NCI-H2081 treated with DMSO at 0.1 percent for 48 hours (cell line): ENCODE measurements at places on chromosomes 5 and 9.
A peak's percentile ranks its signal among the peaks of the same experiment; 100 is the strongest.

DNA sequence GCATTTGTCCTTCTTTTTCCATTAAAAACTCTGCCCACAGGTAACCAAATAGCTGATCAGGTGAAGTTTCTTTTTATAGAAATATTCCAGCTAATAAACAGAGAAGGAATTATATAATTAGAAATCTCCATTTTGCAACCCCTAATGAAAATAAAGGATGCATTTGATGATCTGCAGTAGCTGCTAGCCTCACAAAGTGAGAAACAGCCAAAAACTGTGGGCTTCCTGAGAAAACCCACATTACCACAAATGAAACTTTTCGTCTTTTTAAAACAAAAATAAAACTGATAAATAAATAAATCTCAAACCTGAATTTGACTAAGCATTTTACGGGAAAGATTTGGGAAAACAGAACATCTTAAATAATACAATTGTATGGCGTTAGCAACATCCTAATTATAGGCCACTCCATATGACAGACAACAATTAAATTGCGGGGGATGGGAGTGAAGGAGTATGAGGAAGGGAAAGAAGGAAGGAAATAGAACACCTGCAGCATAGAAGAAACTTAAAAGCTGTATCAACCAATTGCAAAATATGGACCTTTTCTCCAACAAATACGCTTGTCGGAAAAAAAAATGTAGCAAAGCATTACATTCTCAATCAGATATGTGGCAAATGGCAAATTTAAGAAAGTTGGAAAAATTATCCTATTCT lies 283.0 kb upstream of the ITGA1 start:
- DNase-seq: no peak

GRCh38 chr9:129486756-129487657 lies 133.9 kb downstream of the C9orf50 start:
- DNase-seq: no peak

GRCh38 chr9:135803441-135803840 lies 101.5 kb downstream of the KCNT1 start:
- DNase-seq: no peak

DNA sequence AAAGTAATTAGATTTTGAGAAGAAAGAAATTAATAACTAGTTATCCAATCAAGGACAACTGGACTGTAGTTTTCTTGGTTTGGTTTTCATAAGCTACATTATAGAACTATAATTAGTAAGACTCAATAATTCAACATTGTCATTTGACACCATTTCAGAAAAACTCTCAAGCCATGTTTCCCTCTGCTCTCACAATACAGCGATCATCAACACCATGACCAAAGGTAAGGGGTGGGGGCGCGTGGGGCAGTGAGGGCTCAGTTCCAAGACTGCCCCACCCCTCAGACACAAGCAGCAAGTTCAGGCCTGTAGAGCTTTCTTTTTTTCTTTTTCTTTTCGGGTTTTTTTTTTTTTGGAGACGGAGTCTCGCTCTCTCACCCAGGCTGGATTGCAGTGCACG lies 6.4 kb downstream of the CMBL start:
- peak; percentile 70 for DNase-seq

DNA sequence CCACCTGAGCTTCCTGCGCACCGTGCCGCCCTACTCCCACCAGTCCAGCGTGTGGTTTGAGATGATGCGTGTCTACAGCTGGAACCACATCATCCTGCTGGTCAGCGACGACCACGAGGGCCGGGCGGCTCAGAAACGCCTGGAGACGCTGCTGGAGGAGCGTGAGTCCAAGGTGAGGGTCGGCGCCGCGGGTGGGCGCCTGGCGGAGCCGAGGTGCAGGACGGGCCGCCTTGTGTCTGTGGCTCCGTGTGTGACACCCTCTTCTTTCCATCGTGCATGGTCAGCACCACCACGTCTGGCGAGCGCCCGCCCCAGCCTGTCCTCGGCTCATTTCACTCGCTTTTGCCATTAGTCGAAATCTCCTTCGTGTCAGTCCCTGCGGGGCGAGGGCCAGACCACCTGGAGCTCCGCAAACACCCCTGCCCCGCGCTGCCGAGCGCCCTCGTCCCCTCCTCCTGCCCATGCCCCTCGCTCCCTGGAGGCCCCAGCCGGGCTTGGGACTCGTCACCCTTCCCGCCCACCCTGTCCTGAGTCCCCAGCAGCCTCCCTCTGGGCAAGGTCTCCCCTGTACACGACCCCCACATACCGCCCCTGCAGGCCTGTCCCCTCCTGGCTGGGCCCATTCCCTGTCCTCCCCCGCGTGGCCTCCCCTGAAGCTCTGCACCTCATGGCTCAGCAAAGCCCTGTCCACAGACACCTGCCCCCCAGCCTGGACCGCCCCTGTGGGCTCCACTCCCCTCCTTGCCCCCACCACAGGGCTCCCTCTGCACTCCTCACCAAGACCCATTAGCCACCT lies 7.0 kb downstream of the GRIN1 start:
- DNase-seq: no peak

GRCh38 chr5:169655353-169655752 lies 18.3 kb downstream of the DOCK2 start:
- DNase-seq: no peak
